Iris pigment epithelial cell (primary cell): ENCODE measurements at places on chromosomes 7 and 10.

DNA sequence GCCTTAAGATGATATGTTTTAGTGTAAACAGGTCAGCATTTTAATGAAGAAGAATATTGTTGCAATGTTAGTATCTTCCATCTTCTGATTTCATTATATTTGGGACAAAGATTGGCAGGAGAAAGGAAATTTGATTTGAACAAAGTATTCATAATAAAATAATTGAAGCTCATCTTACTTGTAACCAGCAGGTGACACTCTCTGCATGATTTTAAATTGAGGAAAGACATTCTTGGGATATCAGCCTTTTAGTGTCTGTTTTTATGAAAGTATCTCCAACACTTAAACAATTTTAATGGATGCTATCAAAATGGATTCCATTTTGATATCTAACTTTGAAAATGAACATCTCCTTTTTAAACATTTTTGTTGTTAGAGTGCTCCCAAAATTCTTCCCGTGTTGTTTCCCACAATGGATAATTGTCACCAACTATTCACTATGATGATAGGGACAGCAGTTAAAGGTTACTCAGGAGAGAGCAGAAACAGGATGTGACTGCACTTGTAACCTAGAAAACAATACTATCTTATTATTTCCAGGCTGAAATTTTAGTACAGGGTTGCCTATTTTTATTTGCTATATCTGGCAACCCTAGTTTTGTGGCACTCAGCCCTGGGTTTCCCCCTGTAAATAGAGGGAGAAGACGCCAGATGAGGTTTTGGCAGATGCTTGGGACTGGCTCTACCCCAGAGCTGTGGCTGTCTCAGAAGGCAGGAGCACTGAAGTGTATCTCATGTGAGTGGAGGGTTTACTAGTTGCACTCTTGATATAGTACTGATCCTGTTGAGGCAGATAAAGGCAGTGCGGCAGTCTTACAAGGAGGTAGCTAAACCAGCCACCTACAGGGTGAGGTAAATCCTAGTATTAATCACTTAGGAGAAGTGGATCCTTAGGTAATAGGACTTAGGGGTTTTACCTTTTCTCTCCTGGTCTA, 31.0 kb upstream of the ABCB4 start:
- peak; percentile 40 for DNase-seq

DNA sequence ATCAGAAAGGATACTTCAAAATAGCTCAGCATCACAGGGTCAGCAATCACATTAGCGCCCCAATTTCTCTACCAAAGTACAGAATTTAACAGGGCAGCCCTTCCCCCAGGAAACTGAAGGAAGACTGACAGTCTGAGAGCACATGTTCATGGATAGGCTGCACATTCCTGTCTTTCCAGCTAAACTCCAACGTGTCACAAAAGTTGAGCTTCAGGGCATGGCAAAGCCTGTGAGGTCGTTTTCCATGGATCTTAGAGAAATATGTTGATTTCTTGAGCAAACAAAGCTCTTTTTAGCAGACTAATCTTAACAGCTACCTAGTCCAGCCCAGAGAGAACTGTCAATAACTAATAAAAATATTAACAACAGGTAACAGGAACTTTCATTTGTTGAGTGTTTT, 207.9 kb downstream of the GRM3 start:
- DNase-seq, result no peak

- DNase-seq, result no peak
These were observed 257.7 kb downstream of the ACTR3B start for GRCh38 chr7:153017223-153017622.

GRCh38 chr10:44922796-44923545, 11.8 kb downstream of the TMEM72 start:
- DNase-seq, result no peak

- DNase-seq, result no peak
These were observed 351 bp upstream of the RPS24 start for GRCh38 chr10:78033387-78033636.

- DNase-seq, result peak; percentile 12
These were observed 63.0 kb downstream of the TAX1BP1 start for GRCh38 chr7:27802999-27803398.

DNA sequence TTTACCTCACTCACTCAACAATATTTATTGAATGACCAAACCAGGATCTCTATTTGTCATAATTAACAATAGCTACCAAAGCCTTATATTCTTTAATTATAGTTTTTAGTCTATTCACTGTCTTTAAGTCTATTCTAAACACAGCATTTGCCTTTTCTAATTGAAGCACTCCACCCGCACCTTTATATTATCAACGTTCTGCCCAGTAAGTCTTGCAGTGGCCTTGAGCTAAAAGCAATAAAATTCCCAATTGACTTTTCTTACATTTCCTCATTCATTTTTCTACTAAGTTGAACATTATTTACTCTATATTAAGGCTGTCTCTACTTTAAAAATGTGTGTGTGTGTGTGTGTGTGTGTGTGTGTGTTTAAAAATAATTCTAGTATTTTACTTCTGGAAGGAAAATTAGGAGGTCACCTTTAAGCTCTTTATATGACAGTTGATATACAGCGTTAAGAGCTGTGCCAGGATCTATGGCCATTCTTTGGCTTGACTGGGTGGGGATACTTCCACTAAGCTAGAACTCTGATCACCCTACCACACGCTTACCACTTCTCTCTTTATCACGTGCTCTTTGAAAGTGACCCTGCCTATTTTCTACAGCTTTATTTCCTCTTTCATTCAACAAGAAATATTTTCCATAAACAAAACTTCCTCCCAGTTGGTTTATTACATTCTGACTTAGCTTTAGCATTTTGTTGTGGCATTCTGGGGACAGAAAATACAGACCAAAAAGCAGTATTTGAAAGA, 8.8 kb downstream of the PAPSS2 start:
- DNase-seq, result no peak

DNA sequence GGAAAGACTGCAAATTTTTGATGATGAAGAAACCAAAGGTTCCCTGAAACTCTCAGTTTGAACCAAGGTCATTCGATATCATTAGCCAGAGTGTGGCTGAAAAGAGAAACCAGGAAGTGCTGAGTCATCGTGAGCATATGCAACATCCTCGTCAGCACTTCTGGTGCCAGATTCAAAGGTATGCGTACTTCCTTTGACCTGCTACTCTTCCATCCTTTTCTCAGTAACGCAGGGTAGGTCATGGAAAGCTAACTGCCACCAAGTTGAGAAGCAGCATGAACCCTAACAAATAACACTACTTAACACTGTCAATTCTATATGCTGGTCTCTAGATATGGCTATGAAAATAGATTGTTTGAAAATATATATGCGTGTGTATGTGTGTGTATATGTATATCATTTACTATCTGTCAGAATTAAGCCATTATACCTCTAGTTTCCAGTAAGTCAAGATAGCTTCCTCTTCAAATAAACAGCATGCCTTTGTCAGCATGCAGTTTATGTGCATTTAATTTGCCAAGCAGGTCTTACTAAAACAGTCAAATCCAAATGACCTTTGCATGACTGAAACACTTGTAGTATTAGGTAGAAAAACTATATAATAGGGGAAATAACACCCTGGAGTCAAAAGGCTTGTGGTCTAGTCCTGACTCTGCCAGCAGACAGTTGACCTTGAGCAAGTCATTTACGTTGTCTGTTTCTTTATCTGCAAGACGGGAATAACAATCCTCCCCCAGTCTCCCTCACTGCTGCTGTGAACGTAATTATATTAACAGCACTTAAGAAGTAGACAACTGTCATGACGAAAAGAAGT, 26.4 kb downstream of the CDK6 start:
- DNase-seq, result peak; percentile 98

DNA sequence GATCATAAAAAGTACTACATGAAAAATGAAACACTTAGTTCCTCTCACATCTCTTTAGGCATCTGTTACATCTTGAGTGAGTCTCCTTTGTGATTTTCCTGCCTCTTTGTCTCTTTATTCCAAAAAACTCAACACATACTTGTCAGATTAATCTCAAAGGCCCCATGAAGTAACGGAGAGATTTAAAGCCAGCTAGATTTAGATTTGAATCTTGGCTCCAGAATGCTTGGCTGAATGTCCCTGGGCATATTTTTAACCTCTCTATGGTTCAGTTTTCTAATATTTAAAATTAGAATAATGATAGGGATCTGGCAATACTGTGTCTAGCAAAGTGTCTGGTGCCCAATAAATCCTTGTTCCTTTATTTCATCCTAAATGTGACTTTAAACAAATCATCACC, 140.0 kb downstream of the DGKB start:
- DNase-seq, result no peak

DNA sequence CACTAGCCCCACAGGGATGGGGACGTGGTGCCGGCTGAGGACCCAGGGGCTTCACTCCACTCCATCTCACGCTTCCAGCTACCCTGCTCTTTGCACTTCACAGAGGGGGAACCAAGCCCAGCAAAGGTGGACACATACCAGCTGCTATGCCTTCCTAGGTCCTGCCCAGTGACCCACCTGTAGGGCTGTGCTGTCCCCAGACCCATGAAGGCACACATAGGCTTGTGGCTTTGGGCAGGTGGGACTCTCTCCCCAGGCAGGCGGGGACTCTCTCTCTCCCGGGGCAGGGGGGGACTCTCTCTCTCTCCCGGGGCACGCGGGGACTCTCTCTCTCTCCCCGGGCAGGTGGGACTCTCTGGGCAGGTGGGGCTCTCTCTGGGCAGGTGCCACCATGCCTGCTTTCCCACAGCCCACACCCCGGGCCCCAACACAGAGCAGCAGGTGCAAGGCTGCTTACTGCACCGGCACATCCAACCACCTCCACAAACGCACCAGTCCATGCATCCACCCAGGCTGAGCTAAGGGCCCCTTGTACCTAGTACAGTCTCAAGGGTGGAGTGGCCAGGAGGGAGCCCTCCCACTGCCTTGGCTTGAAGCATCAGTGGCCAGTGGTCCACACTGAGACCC, 13.8 kb upstream of the GPR146 start:
- DNase-seq, result no peak

DNA sequence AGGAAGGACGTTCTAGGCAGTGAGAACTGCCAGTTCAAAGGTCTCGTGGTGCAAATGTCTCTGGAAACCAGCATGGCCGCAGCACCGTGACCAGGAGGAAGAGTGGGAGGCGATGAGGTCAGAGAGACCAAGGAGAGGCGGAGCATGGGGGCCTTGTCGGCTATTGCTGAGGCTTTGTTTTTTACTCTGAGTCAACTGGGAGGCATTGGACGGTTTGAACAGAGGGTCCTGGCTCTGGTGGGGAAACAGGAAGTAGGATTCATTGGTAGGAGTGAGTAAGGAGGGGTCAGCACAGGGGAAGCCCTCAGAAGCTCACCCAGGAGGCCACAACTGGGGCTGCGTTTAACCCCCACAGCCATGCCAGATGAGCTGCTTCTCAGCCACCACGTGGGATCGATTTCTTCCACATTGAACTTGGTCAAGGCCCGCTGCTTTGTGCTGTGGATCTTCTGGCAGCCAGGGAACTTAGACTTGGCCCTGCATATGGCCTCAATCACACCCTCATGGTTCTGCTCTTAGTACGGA, 22.2 kb upstream of the SH2B2 start:
- DNase-seq, result peak; percentile 49

- DNase-seq, result no peak
These were observed 40.2 kb downstream of the FAS start for GRCh38 chr10:89030791-89031190.

DNA sequence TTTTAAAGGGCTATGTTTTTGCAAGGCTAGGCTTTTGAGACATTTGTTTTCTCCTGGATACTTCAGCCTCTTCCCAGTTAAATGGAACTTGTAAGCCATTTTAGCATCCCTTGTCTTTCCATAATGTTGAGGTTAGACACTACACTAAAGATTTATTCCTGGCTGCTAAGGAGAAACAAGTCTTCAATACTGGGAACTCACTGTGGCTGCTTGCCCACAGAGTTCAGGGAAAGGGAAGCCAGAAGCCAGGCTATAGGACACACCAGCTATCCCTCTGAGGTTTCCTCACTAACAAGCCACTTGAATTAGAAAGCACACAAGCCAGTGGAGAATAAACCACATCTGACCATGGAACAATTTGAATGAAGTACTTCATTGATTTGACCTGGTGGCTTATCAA, 421.7 kb upstream of the CHRM2 start:
- DNase-seq, result no peak

GRCh38 chr7:47266131-47266706, 315.7 kb downstream of the TNS3 start:
- DNase-seq, result peak; percentile 65

GRCh38 chr10:128804411-128804810, 662.6 kb upstream of the MGMT start:
- DNase-seq, result no peak

DNA sequence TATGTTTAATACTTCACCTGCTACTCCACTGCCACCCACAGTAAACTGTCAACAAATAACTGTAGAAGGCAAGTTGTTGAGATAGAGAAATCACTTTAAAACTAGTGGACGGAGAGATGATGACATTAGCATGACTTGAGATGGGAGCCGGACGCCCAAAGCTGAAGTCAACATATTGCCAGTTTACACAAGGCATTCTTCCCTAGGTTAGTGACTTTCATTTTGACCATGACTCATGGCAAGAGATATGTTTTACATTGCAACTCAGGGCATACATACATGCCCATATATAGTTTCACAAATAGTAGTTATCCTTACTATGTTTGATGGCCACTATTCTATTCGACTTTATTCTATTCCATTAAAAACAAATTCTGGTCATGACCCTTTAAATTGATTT, 296.6 kb downstream of the PLXNA4 start:
- no peak for DNase-seq

GRCh38 chr7:74013539-74014272, 14.3 kb upstream of the ELN start:
- DNase-seq, result no peak

DNA sequence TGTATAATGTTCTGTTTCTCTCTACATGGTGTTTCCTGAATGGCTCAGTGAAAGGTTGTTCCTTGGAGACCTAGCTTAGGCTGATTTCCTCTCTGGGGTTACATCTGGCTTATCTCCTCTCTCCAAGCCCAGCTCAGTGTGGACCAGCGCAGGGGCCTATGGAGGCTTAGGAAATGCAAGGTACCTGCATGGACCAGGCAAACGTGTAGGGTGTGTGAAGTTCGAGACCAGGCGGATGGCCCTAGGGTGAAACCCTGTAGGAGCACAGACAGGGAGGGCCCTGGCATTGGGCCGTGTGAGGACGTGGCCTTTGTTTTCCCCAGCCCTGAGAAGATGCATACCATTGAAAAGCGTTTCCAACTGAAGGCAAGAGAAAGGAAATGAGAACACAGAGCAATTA, 59.0 kb downstream of the DOCK1 start:
- DNase-seq, result no peak

GRCh38 chr10:69088801-69089501, 1.0 kb downstream of the SRGN start:
- DNase-seq, result peak; percentile 83

GRCh38 chr7:158397885-158398284, 189.7 kb downstream of the PTPRN2 start:
- DNase-seq, result no peak

DNA sequence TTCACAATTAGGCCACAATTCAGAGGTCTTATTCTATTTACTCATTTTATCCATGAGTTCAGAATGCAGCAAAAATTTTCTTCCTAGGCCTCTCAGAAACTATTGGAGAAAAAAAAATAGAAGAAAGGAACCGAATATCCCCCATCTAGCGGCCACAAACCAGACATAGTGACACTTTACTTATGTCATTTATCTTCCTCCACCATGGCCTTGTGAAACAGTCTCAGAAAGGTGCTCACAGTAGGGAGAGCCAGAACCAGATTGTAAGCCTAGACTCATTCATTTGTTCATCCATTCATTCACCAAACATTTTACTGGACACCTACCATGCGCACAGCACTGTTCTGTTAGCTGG, 16.0 kb downstream of the CREB3L2 start:
- DNase-seq, result no peak
